LoVo (cell line): ENCODE measurements at places on chromosomes 16 and 17.

DNA sequence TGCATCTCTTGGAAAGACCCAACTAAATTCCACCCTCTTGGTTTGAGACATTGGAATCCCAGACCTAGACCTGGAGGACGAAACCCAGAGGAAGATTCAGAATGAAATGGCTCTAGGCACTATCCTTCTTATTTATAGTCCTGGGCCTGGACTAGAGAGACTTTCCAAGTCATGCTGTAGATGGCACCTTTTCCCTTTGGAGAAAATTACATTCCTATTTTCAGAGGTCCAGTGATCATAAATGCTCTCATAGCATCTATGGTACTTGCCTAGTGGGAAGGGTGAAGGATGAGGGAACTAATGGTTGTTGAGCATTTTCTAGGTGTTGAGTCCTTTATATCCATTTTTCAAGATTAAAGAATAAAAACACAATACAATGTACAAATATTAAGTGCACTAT, 37.1 kb downstream of the SPACA3 start:
- no peak for DNase-seq

DNA sequence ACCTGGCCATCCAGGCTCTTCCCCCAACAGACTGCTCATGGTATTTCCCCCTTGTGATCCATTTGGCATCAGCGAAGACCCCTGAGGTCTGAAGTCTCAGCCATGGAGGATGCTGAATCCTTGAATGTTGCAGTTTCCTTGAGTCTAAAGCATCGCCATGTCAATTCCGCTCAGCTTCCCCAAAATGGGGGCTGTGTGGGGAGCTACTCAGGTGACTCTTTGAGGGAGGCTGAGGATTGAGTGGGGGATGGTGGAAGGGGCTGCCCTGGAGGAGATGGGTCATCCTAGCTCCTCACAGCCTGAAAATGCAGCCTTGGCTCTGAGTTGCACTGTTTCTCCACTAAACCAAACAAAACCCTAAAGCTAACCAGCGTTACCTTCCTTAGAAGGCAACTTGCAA, 2.6 kb downstream of the C16orf78 start:
- no peak for DNase-seq

GRCh38 chr16:14088155-14088753, 17.1 kb downstream of the MRTFB start:
- DNase-seq, result no peak

GRCh38 chr16:88640498-88641247, 2.3 kb downstream of the IL17C start:
- DNase-seq, result no peak

DNA sequence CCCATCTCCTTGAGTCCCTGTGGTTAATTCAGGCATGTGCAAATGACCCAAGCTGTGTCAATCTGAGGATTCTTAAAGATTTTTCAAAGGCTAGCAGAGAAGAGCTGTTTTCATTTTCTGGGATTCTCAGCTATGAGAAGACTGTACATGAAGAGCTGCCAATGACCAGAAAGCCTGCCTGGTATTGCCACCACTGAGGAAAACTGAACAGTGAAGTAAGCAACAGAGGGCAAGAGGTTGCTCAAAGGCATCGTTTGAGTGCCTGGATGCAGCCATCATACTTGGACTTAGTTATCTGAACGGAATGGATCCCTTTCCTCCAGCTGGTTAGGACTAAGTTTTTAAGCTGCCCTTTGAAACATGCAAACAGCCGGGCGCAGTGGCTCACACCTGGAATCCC, 38.4 kb downstream of the FAM20A start:
- no peak for DNase-seq

DNA sequence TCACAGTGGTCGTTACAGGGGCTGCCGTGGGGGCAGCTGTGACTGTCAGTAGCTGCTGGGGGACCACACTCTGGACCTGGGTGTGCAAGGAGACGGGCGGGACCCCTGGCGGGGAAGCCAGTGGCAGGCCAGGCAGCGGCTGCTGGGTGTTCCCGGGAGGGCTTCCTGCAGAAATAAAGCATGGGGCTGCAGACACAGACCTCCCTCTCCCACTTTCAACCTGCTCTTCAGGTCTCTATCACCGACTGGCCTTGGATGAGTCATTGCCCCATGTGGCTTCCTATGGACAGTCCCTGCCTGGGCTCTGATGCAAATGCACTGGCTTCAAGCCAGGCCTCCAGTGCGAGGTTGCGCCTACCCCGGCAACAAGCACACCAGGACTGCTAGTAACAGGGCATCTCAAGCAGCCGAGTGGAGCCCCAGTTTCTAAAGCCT, 17.2 kb downstream of the SREBF1 start:
- peak; percentile 31 for DNase-seq

GRCh38 chr16:4676831-4677230, 16.5 kb upstream of the NUDT16L1 start:
- DNase-seq, result no peak

DNA sequence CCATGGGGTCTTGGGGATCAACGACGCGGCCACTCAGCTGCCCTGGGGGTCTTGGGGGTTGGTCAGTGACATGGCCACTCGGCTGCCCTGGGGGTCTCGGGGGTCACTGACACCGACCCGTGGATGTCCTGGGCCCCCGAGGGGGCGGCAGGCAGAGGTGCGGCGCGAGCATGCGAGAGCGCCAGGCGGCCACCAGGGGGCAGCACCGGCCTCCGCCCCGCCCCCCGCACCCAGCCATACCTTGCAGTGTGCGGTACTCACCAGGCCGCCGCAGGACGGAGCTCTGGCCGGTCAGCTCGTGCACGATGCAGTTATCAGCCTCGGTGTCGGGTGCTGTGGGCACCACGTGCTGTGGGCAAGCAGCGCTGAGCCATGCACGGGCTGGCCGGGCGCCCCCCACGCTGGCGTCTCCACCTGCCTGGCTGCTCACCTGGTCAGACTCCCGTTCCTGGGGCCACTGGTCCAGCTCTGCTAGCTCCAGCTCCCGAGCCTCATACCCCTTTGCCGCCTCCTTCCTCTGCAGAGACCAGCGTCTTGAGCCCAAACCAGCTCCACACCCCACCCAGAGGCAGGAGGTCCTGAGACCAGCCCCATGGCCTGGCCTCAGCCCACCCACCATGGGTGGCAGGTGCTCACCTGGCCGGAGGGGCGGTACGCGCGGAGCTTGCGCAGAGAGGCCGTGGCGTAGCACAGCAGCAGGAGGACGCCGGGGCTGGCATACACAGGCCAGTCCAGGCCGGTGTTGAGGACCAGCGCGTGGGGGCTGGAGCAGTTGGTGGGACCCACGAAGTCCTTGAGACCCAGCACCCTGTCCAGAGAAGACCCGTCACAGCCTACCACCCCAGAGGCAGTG, 31.2 kb downstream of the CTU2 start:
- peak; percentile 57 for DNase-seq

- DNase-seq, result no peak
These were observed 119.3 kb upstream of the TBX2 start for GRCh38 chr17:61280338-61280737.

- no peak for DNase-seq
These were observed 3.7 kb downstream of the TMC8 start for GRCh38 chr17:78133971-78134898.

DNA sequence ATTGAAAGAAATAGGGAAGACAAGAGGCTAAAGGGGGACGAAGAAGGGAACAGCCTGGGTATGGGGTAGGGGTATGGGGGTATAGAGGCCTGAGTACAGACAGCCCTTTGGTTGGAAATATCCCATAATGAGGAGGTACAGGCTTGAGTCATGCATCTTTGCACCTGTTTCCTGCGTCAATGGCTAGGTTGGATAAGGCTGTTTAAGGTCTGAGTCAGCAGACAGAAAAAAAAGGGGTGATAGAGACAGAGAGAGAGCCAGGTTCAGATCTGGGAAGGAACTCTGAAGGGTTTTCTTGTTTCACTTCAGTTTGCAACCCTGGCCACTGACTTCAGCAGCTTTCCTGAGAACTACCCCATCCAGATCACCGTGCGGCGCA, 8.5 kb downstream of the FNDC8 start:
- DNase-seq, result no peak

- DNase-seq, result no peak
These were observed 82.9 kb upstream of the FOXF1 start for GRCh38 chr16:86427433-86427851.

- no peak for DNase-seq
These were observed 1.6 kb downstream of the FBXL20 start for GRCh38 chr17:39399791-39400190.

GRCh38 chr16:72905581-72905980, 142.3 kb downstream of the ZFHX3 start:
- no peak for DNase-seq

GRCh38 chr16:84040823-84041820, 1.5 kb downstream of the SLC38A8 start:
- no peak for DNase-seq

- DNase-seq, result no peak
These were observed 15.4 kb downstream of the SLC25A10 start for GRCh38 chr17:81727324-81728031.

DNA sequence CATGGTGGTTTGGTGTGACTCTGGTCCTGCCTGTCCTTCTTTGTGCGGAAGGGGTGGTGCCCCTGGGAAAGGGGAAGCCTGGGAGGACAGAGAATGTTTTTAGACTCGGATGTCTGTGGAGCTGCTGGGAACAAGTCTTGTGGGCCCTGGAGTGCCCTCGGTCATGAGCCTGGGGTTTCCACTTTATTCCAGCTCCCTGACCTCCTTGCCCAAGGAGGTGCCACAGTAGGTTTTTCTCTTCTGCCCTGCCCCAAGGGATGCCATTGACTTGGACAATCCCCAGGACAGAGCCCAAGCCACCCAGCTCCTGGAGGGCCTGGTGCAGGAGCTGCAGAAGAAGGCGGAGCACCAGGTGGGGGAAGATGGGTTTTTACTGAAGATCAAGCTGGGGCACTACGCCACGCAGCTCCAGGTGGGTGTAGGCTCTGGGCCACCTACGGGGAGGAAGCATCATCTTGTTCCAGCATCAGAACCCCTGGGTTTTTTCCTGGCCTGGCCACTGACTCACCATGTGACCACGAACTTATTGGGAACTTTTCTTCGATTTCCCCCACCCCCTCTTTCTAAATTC, 1.4 kb downstream of the STAT5A start:
- no peak for DNase-seq

GRCh38 chr17:17919169-17920107, 52.8 kb downstream of the TOM1L2 start:
- peak; percentile 69 for DNase-seq

- no peak for DNase-seq
These were observed 43.4 kb downstream of the HNF1B start for GRCh38 chr17:37701496-37701898.

- DNase-seq, result no peak
These were observed 8.3 kb downstream of the HS3ST3B1 start for GRCh38 chr17:14308965-14309879.

- DNase-seq, result no peak
These were observed 12.2 kb downstream of the ORC6 start for GRCh38 chr16:46701615-46702014.

DNA sequence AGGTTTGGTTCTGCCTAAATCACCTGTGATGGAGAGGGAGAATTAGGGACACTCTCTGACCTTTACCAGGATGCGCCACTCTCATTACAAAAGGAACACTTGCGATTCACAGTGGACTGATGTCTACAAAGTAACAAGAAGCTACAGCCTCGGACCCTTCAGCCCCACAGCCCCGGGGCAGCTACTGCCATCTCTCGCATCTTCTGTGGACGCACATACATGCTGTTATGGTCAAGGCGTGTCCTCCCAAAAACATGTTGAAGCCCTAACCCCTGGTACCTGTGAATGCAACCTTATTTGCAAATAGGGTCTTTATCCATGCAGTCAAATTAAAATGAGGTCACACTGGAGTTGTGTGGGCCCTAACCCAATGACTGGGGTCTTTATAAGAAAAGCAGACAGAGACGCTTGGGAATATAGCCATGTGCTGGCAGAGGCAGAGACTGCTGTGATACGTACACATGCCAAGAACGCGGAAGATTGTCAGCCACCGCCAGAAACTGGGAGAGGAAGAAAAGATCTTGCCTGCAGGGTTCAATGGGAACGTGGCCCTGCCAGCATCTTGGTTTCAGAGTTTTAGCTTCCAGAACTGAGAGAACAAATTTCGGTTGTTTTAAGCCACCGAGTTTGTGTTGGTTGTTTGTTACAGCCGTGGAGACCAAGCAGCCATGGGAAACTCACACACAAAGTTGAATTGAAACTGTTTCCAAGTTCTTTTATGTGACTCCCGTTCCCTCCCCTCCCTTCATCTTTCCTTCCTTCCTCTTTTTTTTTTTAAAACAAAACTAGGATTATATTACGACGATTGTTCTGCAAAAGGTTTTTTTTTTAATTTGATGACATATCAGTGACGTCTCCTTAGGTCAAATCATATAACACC, 23.1 kb downstream of the ATP2C2 start:
- DNase-seq, result no peak

GRCh38 chr16:85302018-85302847, 190.0 kb upstream of the CIBAR2 start:
- no peak for DNase-seq

GRCh38 chr17:14157822-14158221, 78.8 kb downstream of the CDRT15 start:
- no peak for DNase-seq

DNA sequence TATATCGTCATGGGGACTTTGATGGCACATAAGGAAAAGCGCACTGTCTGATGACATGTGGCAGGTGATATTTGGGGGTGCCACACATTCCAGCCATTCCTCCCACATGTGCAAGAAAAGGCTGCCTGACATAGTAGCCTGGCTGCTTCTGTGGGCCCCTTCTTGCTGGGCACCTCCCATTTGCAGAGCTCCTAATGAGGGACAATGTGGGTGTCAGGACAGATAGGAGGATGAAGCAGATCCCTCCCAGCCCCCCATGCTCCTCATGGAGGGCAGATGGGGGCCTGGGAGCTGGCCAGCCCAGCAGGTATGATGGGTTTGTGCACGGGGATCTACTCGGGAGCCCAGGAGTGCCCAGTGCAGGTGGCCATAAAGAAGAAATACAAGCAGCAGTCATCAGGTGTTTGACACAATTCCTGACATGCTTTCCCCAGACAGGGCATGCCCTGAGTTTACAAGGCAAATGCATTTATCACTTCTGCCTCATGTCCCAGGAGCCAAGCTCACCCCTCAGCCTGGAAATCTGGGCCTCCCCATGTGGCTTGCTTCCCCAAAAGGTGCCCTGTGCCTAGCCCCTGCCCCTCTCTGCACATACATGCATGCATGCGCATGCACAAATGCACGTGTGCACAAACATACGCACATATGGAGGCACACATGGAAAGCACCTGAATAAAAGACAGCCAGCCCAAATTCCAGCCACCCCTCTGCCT, 260.6 kb upstream of the RPL38 start:
- no peak for DNase-seq
